ENCODE measurements at places on chromosomes 1 and 21.

DNA sequence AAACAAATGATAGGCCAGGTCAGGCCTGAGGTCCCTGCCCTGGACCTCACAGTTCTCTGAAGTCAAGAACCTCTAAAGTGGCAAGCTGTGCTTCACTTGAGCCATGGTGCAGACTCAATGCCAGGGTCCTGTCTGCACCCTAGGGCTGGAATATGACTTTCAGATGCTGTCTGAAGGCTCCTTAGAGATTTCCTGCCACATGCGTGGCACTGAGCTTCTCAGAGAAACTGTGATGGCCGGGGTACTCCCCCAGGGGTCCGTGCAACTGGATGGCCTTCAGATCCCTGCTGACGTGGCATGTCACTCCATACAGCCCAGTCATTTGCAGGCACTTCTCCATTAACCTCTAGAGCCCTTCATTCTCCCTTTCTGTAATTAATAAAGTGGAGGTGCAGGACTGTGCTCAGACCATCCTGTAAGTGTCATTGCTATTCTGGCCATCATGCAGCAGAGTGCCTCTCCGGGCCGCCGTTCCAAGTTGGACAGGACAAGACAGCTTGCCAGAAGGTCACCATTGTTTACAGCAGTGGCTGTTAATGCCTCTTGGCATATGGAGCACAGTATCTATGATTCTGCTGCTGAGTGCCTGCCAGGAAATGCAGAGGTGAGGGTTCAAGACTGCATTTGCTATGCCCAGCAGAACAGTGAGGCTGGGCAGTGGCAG is 205.1 kb upstream of the COA6 start:
- no peak for DNase-seq

DNA sequence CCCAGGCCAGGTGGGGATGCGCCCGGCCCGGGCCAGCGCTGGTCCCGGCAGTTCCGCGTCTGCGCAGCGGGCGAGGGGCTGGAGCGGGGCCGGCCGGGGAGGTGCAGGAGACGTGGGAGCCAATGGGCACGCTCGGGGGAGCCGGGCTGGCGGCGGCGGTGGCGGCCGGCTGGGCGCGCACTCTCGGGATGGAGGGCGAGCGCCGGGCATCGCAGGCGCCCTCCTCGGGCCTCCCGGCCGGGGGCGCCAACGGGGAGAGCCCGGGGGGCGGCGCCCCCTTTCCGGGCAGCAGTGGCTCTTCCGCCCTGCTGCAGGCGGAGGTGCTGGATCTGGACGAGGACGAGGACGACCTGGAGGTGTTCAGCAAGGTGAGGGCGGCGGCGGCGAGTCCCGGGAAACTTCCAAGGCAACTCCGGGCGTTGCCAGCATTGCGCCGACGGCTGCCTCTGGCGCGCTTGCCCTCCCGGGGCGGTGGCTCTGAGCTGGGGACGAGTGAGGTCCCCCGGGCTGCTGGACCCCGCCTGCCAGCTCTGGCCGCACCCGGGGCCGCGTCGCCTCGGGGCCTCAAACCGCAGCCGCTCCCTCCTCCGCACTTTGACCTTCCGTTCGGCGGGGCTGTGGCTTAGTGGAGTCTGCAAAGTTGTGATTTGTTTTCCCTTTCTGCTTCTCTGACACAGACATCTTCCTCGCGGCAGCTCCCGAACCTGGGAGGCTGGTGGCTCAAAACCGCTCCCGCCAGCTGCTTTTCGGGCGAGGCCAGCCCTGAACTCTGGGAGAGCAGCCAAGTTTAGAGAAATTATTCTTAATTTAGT is at the start of gene SNX7:
Gene SNX7 (plus strand): TSS at position 178 of the 812 bp plus-strand sequence. CDS start 11 bp downstream, at position 189.
- peak; percentile 42 for DNase-seq

DNA sequence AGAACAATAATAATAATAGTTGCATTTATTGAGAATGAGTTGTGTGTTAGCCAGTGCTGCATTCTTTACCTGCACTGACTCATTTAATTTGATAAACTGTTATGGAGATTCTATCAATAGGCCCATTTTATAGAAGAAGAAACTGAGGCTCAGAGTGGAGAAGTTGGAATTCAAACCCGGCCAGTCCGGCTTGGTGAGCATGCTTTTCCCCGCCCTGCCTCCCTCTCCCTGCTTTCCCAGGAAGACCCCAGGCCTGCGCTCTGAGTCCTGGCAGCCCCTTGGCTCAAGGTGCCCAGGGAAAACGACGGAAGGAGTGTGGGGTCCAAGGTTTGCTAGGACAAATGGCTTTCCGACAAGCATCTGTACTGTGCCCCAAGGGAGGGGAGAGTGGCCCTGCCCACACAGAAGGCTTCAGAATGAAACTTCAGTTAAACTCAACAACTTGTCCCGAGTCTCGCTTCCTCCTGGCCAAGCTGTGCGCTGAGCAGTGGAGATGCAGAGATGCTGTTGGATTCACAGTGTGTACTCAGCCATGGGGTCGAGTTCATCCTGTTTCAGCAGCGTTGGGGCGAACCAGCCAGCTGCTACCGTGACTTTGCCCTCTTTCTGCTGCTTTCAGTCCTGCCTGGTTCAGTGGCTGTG is 23.3 kb upstream of the PADI6 start:
- no peak for DNase-seq

DNA sequence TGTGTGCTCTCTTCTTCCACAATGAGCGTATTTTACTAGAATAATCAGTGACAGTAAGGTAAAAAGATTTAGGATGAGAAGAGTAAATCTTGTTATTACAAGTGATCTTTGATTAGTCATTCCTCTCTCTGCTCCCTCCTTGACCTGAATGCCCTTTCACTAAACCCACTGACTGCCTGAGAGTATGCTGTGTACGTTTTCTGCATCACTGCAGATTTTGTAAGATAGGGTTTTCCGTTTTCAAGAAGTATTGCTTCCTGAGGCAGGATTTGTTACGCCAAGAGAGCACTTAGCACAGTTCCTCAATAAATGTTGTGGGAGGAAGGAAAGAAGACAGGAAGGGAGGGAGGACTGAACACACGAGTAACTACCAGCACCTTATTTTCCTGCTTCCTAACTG is 7.7 kb upstream of the LAMB3 start:
- DNase-seq = no peak

DNA sequence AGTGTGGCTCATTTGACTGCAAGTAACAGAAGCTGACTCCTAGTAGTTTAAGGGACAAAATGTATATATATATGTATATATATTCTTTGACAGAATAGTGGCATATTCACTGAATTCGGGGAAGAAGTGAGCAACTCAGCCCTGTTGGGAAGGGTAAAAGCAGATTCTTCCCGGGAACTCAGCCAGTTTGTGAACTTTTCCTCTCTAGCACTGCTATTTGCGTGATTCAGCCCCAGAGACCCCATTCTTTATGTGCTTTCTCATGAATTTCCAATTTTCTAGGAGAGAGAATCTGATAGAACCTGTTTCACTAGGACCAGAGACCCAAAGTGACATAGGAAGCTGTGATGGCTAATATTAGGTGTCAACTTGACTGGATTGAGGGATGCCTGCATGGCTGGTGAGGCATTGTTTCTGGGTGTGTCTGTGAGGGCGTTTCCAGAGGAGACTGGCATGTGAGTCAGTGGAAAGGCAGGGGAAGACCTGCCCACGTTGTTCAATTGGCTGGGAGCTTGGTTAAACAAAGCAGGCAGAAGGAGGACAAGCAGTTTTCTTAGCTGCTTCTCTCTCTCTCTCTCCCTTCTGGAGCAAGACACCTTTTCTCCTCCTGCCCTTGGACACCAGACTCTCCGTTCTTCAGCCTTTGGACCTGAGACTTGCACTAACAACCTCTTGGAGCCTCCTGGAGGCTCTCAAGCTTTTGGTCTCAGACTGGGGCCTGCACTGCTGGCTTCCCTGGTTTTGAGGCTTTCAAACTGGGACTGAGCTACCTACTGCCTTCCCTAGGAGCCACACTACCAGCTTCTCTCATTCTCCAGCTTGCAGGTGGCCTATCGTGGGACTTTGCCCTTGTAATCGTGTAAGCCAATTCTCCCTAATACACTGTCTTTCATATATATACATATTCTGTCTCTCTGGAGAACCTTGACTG is 93.4 kb upstream of the KCNK1 start:
- no peak for DNase-seq

DNA sequence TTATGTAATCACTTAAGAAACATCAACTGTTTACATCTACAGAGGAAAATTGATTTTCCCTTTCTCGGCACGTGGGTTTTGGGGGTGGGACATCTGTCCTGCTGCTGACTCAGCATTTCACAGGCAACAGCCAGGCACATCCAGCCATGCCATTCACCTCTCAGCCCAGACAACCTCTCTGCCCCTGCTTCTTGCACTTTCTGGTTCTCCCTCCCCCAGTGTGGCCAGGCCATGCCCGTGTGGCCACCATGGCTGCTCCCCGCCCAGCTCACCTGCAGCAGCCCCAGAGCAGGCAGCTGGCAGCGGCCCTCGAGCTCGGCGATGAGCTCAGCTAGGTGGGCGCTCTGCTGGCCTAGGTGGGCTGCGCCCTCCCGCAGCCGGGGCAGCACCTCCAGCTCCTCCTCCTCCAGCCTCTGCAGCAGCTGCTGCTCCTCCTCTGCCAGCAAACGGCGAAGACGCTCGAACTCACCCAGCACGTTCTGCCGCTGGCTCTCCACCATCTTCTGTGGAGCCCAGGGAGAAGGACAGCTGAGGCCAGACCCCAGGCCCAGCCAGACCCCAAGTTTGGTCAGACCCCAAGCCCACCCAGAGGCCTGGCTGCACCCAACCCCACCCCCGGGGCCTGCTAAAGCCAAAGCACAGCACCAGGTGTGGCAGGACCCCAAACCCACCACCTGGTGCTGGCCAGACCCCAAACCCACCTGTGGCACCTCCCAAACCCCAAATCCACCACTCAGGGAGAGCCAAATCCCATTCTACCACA is 5.8 kb downstream of the TRIM11 start:
- DNase-seq = no peak

DNA sequence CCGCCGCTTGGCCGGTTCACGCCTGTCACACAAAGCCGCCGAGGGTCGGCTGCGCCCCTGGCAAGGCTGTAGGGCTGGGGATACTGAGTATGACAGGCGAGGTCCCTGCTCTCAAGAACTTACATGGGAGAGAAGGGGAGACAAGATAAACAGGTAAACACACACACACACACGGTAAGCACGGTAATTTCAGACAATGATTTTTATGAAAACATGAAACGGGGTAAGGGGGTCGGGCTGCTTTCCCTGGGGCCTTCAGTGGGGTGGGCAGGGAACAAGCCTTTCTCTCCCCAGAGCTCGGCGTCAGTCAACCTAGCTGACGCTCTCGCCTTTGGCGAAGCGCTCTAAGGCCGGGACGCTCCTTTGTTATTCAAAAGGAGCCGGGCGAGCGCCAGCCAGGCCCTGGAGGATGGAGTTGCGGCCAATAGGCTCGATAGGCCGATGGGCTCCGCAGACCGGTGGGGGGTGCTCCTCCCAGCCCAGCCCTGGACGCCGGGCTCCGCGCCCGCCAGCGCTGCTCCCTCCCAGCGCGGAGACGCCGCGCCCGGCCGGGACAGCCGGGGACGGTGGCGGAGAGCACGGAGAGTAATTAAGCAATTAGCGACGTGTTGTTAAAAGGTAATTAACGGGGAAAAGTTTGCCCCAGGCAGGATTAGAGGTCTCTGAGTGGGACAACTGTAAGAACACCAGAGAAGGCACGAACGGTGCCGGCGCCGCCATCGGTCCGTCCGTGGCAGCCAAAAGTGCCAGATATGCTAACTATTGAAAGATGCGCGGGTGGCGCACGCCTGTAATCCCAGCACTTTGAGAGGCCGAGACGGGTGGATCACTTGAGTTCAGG is 950 bp upstream of the INKA2 start:
- DNase-seq = no peak

- DNase-seq = no peak
Observed at GRCh38 chr1:57422271-57423134, 1.4 kb downstream of the DAB1 start.

Measured in fibroblast of skin of left quadriceps (primary cell).